ENCODE measurements at places on chromosomes 6 and 20.

DNA sequence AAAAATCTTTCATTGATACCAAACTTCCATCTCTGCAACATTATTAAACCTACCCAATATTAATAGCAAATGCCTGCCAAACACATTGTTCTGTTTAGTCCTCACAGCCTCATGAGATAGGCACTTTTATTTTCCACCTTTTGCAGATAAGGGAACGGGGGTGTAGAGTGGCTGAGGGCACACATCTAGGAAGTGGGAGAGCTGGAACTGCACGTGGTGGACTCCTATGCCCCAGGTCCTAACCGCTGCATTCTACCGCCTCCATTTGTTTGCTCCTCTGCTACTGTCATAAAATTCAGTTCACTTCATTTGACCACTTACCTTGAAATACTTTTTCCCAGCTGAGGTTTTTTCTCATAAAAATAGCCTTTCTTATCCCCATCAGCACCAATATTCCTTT is 7.6 kb downstream of the FAM217A start:
- no peak for DNase-seq

GRCh38 chr6:43368259-43369160 is 937 bp downstream of the ZNF318 start:
- DNase-seq = peak; percentile 21

DNA sequence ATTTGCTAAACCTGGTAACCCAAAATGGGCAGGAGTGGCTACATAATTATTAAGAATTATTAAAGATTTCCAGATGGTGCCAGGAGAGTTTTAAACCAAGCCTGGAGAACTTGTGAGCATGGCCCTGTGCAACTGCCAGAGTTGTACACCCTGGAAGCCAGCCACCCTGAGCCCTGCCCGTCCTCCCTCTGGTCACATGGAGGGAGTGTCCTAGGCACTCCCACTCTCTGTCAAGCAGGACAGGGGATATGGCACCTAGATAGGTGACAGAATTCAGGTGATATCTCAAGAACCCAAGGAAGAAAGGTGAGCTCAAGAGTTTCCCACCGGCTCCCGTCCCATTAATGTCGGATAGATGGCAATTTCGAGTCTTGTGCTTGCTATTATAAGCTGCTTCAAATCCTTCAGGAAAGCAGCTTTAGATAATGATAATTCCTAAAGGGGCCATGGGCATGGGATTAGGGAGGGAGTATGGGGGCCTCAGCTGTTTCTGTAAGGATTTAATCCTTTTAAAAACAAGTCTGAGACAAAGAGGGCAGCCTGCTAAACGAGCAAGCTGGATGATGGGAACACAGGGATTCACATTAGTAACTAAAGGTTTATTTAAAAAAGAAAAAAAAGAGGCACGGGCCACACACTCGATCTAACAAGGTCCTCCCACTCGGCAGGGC is 169.1 kb downstream of the BMP7 start:
- DNase-seq = no peak

- no peak for DNase-seq
Observed at GRCh38 chr6:111980971-111981840, 72.7 kb upstream of the CCN6 start.

DNA sequence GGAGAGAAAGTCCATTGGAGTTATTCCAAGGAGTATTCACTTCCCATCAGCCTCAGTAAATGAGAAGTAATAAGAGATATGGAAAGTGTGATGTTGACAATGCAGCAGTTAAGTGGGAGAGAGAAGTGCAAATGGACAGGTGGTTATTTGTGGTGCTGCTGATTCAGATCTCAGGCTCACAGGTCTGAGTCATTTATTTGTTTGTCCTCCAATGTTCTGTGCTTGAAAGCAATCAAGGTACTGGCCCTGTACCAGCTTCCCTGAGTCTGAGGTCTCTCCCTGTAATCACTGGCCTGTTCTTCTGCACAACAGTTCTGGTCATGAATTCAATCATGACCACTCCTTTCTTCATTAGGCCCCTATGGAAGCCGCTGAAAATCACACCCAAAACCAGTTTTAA is 827.7 kb downstream of the MAFB start:
- no peak for DNase-seq

- no peak for DNase-seq
Observed at GRCh38 chr6:125732398-125732797, 17.0 kb upstream of the HEY2 start.

- DNase-seq = no peak
Observed at GRCh38 chr6:19714434-19715166, 122.6 kb upstream of the ID4 start.

DNA sequence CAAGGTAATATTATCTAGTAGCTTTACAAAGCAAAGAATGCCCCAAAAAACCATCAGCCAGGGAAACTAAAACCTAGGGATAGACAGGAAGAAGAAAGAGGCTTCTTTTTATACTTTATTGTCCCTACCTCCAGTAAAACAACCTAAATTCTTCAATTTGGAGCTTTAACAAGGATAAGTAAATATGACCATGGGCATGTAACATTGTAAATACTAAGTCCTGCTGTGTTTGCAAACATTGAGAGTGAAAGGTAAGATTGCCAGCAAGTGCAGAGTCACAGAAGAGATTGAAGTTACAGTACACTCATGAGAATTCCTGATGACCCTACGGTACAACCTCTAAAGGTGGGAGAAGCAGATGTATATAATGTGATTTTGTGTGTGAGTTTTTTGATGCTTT is 117.2 kb downstream of the FOXO3 start:
- no peak for DNase-seq

GRCh38 chr6:21404577-21404976 is 189.0 kb upstream of the SOX4 start:
- no peak for DNase-seq

DNA sequence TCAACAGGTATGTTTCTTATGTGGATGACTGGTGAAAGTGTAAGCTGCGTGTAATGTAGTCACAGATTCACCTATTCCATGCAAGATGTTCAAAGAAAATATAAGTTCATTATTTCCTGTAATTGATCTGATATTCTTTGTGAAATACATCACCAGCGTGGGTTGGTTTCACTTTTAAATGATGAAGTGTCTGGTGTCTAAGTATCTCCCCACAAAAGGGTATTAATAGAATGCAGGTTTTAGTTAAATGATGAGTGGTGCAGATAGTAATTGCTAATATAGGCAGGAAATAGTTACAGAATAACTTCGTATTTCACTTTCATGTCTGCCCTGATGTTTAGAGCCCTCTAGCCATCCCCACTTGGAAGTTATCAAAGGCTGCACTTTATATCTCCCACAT is 22.2 kb downstream of the PGBD1 start:
- no peak for DNase-seq

DNA sequence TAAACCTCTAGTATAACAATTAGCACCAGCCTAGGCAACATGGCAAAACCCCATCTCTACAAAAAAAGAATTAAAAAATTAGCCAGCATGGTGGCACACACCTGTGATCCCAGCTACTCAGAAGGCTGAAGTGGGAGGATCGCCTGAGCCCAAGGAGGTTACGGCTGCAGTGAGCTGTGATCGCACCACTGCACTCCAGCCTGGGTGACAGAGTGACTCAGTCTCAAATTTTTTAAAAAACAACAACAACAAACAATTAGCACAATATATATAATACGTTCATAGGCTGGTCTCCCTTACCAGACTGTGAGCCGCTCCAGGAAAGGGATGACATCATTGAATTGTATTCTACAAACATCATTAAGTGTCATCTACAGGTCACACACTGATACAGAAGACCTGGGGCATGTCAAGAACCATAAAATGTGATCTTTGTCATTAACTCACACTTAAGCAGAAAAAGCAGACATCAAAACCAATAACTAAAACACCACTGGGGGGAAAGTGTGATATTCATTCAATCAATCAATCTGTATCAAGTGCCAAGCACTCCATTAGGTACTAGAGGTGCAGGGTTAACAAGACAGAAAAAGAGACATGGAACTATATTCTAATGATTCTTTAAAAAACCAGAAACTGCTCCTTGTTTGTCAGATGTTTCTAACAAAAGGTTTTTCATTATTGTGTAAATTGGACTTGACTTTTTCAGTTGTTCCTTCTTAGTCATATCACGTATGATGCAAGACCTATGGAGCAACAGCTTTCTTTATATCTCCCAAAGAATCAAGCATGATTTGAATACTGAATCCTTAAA is 17.8 kb downstream of the MAP3K5 start:
- no peak for DNase-seq

DNA sequence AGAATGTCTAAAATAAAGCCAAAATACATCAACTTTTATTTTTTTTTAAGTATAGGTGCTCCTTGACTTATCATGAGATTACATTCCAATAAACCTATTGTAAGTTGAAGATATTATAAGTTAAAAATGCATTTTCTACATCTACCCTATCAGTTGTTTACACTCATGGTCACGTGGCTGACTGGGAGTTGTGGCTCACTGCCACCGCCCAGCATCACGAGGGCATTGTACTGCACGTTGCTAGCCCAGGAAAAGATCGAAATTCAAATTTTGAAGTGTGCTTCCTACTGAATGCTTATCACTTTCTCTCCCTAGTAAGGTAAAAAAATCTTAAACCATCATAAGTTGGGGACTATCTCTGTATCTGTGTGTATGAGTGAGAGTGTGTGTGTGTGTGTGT is 126.6 kb upstream of the RIN2 start:
- DNase-seq = no peak

DNA sequence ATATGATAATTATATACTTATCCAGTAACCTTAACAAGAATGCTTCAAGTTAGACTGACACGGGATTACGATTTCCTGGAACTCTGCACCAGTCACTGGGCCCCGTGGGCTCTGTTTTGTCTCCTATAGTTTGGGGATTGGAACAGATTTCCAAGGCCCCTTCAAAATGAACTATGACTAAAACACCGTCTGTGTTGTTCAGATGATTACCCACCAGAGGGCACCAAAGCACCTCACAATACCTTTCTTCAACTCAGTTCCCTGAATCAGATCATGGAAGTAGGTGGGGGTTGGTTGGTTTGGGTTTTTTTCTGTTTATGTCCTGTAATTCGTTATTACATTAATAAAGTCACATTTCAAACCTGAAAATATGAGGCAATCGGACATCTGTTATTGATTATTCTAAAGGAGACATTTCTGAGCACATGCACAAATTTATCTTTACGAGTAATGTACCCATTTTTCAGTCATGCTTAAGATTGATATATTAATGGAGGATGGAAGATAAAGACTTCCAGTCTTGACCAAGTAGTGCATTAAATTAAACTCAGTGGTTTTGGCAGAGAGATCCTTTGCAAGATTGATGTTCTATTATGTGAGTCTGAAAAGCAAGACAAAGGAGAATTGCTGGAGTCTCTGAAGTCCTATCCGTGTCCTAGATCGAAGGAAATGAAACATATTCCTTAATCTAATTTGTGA is 112.0 kb upstream of the COL21A1 start:
- DNase-seq = no peak

- DNase-seq = no peak
Observed at GRCh38 chr6:139373928-139374356, 506 bp downstream of the CITED2 start.

GRCh38 chr6:35718375-35718736 is 18.5 kb upstream of the ARMC12 start:
- DNase-seq = no peak

DNA sequence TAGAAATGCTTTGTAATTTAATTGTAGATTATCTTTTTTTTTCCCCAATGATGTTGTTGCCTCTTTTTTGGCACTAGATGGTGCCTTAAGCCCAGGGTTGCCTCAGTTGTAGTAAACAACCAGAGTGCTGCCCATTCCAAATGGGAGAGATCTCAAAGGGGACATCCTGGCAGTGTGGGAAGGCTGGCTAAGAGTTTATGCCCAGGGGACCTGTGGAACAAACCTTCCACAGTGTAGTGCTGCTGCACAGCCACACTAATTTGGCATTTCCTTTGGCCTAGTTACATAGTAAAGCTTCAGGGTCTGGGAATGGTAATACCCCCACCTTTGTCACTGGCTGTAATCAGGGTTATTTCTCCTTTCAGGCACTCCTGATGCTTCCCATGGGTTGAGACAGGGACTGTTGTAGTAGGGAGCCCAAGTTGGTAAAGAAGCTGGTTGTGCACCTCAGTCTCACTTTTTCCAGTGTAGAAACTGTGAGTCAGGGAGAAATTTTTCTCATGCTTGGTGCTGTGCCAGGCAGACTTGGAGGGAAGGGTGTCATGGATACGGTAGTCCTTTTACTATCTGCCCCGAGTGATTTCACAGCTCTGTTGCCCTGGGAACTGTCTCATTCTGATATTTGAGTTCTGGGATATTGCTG is 177.8 kb upstream of the ECI2 start:
- DNase-seq = no peak

DNA sequence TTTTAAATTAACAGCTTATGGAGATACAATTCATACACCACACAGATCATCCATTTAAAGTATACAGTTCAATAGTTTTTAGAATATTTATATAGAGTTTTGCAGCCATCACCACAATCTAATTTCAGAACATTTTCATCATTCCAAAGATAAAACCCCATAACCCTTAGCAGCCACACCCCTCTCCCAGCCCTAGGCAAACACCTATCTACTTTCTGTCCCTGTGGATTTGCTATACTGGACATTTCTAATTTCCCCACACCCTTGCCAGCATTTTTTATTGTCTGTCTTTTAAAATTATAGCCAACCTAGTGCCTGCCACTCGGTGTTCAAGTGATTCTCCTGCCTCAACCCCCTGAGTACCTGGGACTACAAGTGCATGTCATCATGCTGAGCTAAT is 23.0 kb upstream of the AKAP7 start:
- no peak for DNase-seq

DNA sequence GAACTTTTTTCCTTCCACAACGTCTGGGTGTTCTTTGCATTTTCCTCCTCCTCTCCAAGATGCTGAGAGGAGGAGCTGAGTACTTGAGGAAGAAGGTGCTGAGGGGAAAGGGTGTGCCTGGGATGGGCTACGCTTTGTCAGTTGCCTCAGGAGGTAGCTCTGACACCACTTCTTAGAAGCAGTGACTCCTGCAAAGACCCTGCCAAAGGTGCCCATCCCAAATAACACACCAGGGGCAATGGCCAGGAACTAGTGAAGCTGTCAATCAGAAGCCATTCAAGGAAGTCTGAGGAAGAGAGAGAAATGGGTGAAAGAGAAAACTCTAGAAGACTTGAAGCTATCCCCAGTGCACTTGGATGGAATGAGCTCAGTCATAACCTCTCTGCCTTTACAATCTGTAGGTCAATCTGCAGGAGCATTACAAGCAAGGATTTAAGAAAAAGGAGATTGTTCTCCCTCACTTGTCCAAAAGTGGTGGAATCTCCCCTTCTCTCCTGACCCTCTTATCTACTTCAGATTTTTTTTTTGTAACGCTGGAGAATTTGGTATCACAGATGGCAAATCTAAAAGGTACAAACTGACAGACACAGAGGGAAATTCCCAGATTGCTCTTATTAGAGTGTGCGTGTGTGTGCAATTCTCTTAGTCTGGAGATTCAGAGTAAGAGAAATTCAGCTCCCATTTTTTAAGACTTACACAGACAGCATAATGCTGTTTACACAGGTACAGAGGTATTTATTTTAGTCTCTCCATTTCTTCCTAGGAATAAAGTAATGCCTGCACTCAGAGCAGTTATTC is 242.6 kb downstream of the GMPR start:
- DNase-seq = no peak

- no peak for DNase-seq
Observed at GRCh38 chr20:54526801-54527200, 51.4 kb downstream of the DOK5 start.
